Activated T-helper 17 cell treated with anti-CD3 and anti-CD28 coated beads, Interleukin-2, amount 50 U/mL, for 72 hours (primary cell): ENCODE measurements at places on chromosomes 16 and 17. TPM values are rescaled to one million over a fixed set of nuclear protein-coding genes. Genes with fewer than 3 reads are reported as not detected.
A peak's percentile ranks its signal among the peaks of the same experiment; 100 is the strongest.

- no peak overlapping the region for H3K27ac ChIP-seq
- no peak for ATAC-seq
- no peak overlapping the region for H3K4me3 ChIP-seq
- H3K27me3 ChIP-seq: peaks cover 29% of the 10 kb centered on the region
- no peaks in the 10 kb centered on the region for H3K4me1 ChIP-seq
Observed at GRCh38 chr17:31696184-31696602, 162.9 kb downstream of the COPRS start.

- H3K36me3 ChIP-seq: peaks cover 60% of the 10 kb centered on the region
- no peaks in the 10 kb centered on the region for H3K27me3 ChIP-seq
- H3K27ac ChIP-seq: peak overlapping the region; percentile 95
- no peak for ATAC-seq
Observed at GRCh38 chr16:30186444-30186781, 3.0 kb downstream of the CORO1A start.

The CHST4 gene
- total RNA-seq: not detected

- H3K4me3 ChIP-seq: peak overlapping the region; percentile 33
- no peaks in the 10 kb centered on the region for H3K27me3 ChIP-seq
- peak overlapping the region; percentile 65 for H3K27ac ChIP-seq
- H3K4me1 ChIP-seq: peaks cover 29% of the 10 kb centered on the region
- peak; percentile 85 for ATAC-seq
Observed at GRCh38 chr17:4086041-4086483, 56.8 kb downstream of the ZZEF1 start.

The MYH13 gene
- not detected for total RNA-seq

GRCh38 chr17:12230481-12231354 is 210.0 kb downstream of the MAP2K4 start:
- no peak overlapping the region for H3K27ac ChIP-seq
- H3K36me3 ChIP-seq: no peaks in the 10 kb centered on the region
- no peak overlapping the region for H3K4me3 ChIP-seq
- H3K27me3 ChIP-seq: peaks cover 7% of the 10 kb centered on the region
- ATAC-seq: no peak

DNA sequence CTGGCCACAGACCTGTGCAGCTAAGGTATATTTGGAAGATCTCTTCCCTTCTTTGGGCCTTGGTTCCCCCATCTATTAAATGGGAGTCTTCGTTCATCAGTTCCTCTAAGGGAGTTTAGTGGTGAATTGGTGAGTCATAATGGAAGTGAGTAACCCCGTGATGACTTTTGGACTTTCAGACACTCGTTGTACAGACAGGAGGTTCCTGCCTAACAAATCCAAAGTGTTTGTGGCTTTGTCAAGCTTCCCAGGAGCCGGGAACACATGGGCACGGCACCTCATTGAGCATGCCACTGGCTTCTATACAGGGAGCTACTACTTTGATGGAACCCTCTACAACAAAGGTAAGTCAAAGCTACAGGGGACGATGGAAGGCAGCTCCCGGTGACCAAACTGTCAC is 40.4 kb downstream of the WSCD1 start:
- peaks cover 6% of the 10 kb centered on the region for H3K4me1 ChIP-seq
- no peak overlapping the region for H3K27ac ChIP-seq
- no peaks in the 10 kb centered on the region for H3K36me3 ChIP-seq

The FAM171A2 gene
- total RNA-seq: 0.17 TPM

GRCh38 chr16:13517841-13518240 is 402.1 kb upstream of the ERCC4 start:
- H3K27ac ChIP-seq: no peak overlapping the region
- no peak for ATAC-seq
- H3K27me3 ChIP-seq: no peaks in the 10 kb centered on the region
- no peak overlapping the region for H3K4me3 ChIP-seq
- H3K36me3 ChIP-seq: no peaks in the 10 kb centered on the region

The IGFALS gene
- total RNA-seq: 0.13 TPM

GRCh38 chr17:79162012-79162963 is 87.7 kb downstream of the ENGASE start:
- no peak overlapping the region for H3K27ac ChIP-seq
- H3K27me3 ChIP-seq: peaks cover 4% of the 10 kb centered on the region
- H3K36me3 ChIP-seq: no peaks in the 10 kb centered on the region
- no peak for ATAC-seq
- H3K4me3 ChIP-seq: no peak overlapping the region

The COX4I1 gene
- total RNA-seq: 467 TPM

DNA sequence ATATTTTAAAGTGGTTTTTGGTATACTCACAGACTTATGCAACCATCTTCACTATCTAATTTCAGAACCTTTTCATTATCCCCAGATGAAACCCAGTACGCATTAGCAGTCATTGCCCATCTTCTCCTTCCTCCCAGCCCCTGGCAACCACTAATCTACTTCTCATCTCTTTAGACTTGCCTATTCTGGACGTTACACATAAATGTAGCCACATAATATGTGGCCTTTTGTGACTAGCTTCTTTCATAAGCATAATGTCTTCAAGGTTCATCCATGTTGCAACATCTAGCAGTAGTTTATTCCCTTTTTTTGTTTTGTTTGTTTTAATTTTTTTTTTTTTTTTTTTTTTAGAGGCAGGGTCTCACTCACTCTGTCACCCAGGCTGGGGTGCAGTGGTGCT is 28.5 kb upstream of the C17orf107 start:
- H3K4me1 ChIP-seq: peaks cover 5% of the 10 kb centered on the region
- ATAC-seq: no peak
- H3K27ac ChIP-seq: peak overlapping the region; percentile 32
- H3K36me3 ChIP-seq: peaks cover 30% of the 10 kb centered on the region
- H3K27me3 ChIP-seq: no peaks in the 10 kb centered on the region
- no peak overlapping the region for H3K4me3 ChIP-seq

The KRT20 gene
- not detected for total RNA-seq

DNA sequence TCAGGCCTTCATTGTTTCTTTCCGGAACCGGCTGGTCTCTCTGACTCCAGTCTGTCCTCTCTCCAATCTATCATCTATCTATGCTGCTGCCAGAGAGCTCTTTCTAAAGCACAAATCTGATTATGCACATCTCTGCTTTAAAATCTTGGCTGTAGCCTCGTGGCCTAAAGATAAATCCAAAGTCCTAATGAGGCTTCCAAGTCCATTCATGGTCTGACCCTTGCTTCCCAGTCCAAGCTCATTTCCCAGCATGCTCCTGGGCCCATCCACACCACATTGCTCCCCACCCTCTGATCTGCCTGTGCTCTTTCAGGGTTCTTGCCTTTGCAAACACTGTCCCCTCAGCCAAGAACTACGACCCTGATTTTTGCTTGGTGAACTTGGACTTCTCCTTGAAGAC is 21.5 kb upstream of the PHB1 start:
- no peak overlapping the region for H3K27ac ChIP-seq
- H3K27me3 ChIP-seq: peaks cover 29% of the 10 kb centered on the region
- no peak for ATAC-seq
- no peaks in the 10 kb centered on the region for H3K4me1 ChIP-seq

DNA sequence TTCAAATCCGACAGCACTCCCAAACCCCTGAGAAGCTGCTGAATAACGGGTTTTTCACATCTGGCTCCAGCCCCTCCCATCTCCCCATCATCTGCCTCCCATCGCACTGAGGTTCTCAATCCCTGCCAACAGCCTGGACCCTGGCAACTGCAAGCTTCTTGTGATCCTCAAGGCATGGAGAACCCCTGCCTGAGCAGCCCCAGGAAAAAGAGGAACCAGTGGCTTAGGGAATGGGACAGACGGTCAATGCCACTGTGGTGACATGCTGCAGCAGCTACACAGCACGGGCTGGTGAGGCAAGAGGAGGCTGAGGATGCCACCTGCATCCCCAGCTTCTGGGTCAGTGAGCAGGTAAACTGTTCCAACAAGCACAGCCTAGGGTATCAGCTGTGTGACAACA is 3.3 kb upstream of the MBTPS1 start:
- no peaks in the 10 kb centered on the region for H3K27me3 ChIP-seq
- H3K36me3 ChIP-seq: peaks cover 18% of the 10 kb centered on the region
- no peak for ATAC-seq
- H3K4me1 ChIP-seq: no peaks in the 10 kb centered on the region
- no peak overlapping the region for H3K27ac ChIP-seq
- H3K4me3 ChIP-seq: no peak overlapping the region

DNA sequence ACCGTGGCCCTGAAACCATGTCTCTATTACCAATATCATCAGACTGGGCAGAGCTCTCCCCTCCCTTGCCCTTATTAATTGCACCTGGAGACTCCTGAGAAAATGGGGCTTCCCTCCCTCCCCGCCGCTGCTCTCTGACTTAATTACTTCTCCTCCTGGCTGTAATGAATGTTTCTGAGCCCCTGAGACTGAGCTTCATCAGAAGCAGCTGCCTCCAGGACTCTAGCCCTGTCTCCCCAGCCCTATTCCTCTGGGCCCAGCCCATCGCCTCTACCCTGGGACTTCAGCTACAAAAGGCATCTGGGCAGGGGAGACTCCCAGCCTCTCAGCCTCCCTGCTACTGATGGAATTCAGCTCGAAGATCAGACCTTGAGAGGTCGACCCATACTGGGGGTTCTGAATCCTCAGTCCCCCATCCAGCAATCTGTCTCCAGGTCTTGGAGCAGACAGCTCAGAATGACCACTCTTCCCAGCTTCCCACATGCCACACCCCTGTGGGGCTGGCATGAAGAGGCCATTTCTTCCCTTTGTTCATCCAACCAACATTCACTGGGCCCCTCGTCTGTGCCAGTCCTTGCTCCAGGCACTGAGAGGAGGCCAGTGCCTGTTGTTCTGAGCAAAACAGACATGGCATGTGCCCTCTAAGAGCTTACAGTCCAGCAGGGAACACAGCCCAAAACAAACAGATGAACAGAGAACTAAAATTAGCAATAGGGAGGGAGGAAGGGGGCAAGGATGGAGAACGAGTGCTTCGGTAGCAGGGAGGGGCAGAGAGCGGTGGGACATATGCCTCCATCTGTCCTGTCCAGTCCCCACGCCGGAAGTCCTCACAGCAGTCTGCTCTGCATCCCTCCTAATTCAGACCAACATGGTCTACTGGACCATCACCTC is 17.0 kb upstream of the NAGS start:
- no peak overlapping the region for H3K27ac ChIP-seq
- peaks cover 18% of the 10 kb centered on the region for H3K27me3 ChIP-seq
- no peaks in the 10 kb centered on the region for H3K4me1 ChIP-seq
- H3K4me3 ChIP-seq: no peak overlapping the region
- no peaks in the 10 kb centered on the region for H3K36me3 ChIP-seq

- no peak overlapping the region for H3K4me3 ChIP-seq
- ATAC-seq: no peak
- H3K4me1 ChIP-seq: no peaks in the 10 kb centered on the region
- H3K36me3 ChIP-seq: no peaks in the 10 kb centered on the region
- peaks cover 3% of the 10 kb centered on the region for H3K27me3 ChIP-seq
Observed at GRCh38 chr17:48871551-48872351, 20.8 kb upstream of the ATP5MC1 start.

DNA sequence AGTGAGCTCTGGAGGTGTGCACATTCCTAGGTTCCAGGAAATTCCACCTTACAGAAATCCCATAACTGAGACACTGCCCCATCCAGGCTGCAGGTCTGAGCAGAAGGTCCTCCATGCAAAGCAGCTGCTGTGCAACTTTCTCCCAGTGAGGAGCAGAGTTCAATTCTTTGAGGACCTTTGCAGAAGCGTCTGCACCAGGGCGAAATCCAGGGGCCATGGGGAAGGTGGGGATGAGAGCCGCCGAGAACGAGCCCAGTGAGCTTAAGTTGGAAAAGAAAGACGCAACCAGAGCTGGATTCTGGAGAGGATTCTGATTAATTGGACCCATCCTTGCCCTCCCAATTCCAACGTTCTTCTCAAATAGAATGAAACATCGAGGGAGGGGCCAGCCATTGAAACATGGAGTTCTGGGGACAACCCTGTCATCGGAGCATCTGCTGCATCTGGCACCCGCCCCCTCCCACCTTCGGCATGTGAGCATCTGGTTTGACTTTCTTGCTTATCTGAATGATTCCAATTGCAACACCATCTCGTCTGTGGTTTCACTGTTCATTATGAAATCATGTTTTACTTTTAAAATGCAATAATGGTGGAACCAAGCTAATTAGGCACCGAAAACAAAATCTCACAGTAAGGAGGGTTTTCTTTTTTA is 190.6 kb upstream of the FOXF1 start:
- no peak overlapping the region for H3K27ac ChIP-seq
- no peak overlapping the region for H3K4me3 ChIP-seq
- no peaks in the 10 kb centered on the region for H3K36me3 ChIP-seq
- H3K4me1 ChIP-seq: no peaks in the 10 kb centered on the region
